Activated T-helper 1 cell treated with anti-CD3 and anti-CD28 coated beads, Interleukin-2, amount 50 U/mL, for 16 hours (primary cell): ENCODE measurements at places on chromosomes 1 and 21.

GRCh38 chr21:40047211-40047610 lies 180.0 kb downstream of the PCP4 start:
- no peak for DNase-seq

DNA sequence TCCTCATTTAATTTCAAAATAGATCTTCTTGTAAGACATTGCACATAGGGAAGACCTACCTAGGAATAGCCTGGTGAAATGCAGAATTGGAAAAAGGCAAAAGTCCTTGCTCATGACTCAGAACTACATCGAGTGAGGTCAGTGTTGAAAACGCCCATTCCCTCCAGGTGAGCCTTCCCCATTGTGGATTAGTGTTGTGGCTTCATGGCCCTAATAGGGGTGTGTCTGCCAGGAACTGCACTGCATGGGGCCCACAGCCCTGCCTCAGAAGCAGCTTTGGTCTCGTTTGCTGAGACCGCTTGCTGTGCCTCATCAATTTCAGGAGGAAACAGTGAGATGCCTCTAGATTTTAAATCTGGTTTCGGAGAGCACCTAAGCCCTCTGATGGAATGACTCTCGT lies 17.0 kb downstream of the TFF3 start:
- DNase-seq: no peak

DNA sequence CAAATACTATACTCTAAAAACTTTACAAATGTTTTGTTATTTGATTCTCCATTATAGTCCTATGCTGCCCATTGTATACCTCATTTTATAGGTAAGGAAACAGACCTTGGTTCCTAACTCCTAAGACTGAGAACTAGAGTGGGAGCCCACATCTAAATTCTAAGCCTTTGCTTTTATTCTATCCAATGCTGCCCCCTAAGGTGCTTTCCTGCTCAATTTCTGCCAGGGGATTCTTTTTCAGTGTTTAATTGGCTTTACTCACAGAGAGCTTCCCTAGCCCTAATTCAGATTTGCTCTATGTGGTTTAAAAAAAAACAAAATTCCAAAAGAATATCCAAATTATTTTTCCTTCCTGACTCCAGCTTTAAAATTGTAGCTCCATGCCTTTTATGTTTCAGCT lies 64.5 kb downstream of the KIF14 start:
- DNase-seq: no peak

GRCh38 chr21:42841156-42841915 lies 38.0 kb downstream of the WDR4 start:
- DNase-seq: no peak

- no peak for DNase-seq
Observed at GRCh38 chr21:33025489-33026442, at the start of gene OLIG2. OLIG2 (plus strand) TSS chr21:33025935; CDS start chr21:33026863, 928 bp downstream.

DNA sequence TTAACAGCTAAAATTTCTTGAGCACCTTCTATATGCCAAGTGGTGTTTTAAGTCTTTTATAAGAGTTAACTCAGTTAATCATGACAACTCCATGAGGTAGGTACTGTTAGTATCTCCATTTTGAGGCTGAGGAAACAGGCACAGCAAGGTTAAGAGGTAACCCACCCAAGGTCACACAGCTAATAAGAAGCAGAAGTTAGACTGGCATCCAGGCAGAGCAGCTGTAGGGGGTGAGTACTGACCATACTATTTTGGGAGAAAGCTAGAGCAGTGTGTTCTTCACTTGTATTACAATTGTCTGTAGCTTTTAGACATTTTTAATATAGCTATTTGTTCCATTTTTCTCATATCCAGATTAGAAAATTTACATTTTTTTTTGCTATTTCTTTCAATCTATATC lies 4.8 kb downstream of the ATP6V1G3 start:
- no peak for DNase-seq

- DNase-seq: no peak
Observed at GRCh38 chr1:214403431-214403830, 122.5 kb downstream of the SMYD2 start.

DNA sequence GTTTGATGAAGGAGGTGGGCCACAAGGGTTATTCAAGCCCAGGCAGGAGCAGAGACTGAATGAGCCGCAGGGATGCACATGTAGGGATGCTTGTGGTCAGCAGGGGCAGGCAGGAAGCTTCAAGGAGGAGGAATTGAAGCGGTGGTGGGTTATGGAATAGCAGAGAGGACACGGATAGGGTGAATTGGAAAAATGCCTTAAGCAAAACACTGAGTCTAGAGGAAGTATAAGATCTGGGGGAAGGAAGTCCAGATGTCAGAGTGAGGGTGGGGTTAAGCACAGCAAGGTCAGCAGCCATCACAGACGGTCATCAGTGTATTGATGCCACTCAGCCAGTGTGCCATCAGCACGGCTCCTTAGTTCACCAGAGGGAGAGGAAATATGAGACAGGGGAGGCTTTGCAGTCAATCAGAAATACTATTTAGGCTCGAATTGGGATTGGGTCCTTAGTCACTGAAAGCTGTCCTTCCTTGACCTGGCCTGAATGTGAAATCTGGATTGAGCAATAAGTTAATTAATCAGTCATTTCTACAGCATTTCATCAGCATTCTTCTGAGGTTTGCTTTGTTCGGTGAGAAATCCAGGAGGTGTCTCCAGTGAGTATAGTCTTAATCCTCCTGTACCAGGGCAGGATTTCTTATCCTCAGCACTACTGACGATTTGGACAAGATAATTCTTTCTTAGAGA lies 6.0 kb upstream of the LCE1F start:
- DNase-seq: no peak

GRCh38 chr1:155051777-155052398 lies 772 bp downstream of the ADAM15 start:
- DNase-seq: peak; percentile 20

GRCh38 chr1:167805041-167805556 lies 83.3 kb downstream of the MPZL1 start:
- no peak for DNase-seq

DNA sequence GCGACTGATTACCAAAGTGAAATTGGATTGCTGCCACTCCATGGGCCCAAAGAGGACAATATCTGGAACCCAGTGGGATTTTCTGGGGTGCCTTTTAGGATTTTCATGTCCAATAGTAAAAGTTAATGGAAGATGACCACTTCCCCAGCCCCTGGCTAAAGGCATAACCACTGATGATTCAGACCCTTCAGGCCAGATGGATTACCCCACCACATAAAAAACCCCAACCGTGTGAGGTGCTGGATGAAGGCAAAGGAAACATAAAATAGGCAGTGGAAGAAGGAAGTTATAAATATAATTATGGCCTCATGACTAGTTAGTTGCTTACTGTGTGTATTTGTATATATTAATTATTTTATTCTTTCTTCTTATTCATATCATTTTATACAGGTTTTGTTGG lies 40.2 kb upstream of the IL10 start:
- DNase-seq: no peak

- no peak for DNase-seq
Observed at GRCh38 chr1:10265900-10266299, 55.5 kb downstream of the KIF1B start.

GRCh38 chr1:58709540-58710175 lies 9.8 kb upstream of the MYSM1 start:
- no peak for DNase-seq
